Tibial artery (tissue), 4 donors: ENCODE measurements at places on chromosomes 12 and 14.

GRCh38 chr12:123363740-123364531 lies 711 bp downstream of the SBNO1 start:
- H3K36me3 ChIP-seq: no peaks in the 10 kb centered on the region
- H3K27me3 ChIP-seq: no peaks in the 10 kb centered on the region
- peak; percentile 69 for DNase-seq
- peaks cover 6% of the 10 kb centered on the region for H3K4me1 ChIP-seq
- peak overlapping the region; percentile 94 for H3K4me3 ChIP-seq

GRCh38 chr14:76773956-76774820 lies 12.9 kb downstream of the VASH1 start:
- peaks cover 41% of the 10 kb centered on the region for H3K4me1 ChIP-seq
- peaks cover 10% of the 10 kb centered on the region for H3K36me3 ChIP-seq
- H3K27me3 ChIP-seq: no peaks in the 10 kb centered on the region

- no peaks in the 10 kb centered on the region for H3K36me3 ChIP-seq
- DNase-seq: no peak
- no peak overlapping the region for H3K27ac ChIP-seq
- no peaks in the 10 kb centered on the region for H3K27me3 ChIP-seq
- H3K4me3 ChIP-seq: no peak overlapping the region
Measured at GRCh38 chr12:60209933-60210332, 614.1 kb downstream of the SLC16A7 start.

- H3K4me1 ChIP-seq: no peaks in the 10 kb centered on the region
- H3K27ac ChIP-seq: no peak overlapping the region
- no peak for DNase-seq
- H3K36me3 ChIP-seq: no peaks in the 10 kb centered on the region
- no peaks in the 10 kb centered on the region for H3K27me3 ChIP-seq
- no peak overlapping the region for H3K4me3 ChIP-seq
Measured at GRCh38 chr12:39626033-39626814, 6.6 kb upstream of the ABCD2 start.

- peak overlapping the region; percentile 93 for H3K27ac ChIP-seq
- H3K27me3 ChIP-seq: no peaks in the 10 kb centered on the region
- H3K4me1 ChIP-seq: peaks cover 62% of the 10 kb centered on the region
Measured at GRCh38 chr12:4272424-4273272, 914 bp upstream of the CCND2 start.

DNA sequence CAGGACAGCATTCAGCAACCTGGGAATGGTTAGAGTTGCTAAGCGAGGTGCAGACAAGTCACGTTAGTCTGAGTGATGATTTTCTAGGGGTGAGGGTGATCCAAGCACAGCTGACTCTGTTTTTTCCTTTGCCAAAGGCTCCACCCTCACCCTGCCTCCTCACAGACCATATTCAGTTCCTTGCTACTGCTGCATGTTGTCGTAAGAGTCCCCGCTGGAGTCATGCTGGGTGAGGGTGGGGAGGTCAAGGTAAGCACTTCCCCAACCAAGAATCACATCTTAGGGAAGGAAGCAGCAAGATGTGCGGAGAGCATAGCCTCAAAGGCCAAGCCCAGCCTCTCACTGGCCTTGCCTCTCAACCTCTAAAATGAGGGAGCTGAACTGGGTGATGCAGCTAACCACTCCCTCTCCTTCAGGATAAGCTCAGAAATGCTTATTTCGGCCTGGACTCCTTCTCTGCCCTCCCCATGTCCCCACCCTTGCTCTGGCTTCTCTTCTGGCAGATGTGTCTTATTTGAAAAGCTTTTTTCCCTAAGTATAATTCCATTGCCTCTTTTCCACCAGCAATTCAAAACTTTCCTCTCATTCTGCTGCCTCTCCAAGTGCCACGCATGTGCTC lies 66.9 kb upstream of the ACTN1 start:
- H3K36me3 ChIP-seq: no peaks in the 10 kb centered on the region
- peaks cover 100% of the 10 kb centered on the region for H3K4me1 ChIP-seq
- no peak for DNase-seq
- H3K4me3 ChIP-seq: no peak overlapping the region

GRCh38 chr12:88763536-88764100 lies 183.3 kb upstream of the KITLG start:
- H3K4me1 ChIP-seq: no peaks in the 10 kb centered on the region
- H3K27ac ChIP-seq: no peak overlapping the region
- H3K36me3 ChIP-seq: no peaks in the 10 kb centered on the region

DNA sequence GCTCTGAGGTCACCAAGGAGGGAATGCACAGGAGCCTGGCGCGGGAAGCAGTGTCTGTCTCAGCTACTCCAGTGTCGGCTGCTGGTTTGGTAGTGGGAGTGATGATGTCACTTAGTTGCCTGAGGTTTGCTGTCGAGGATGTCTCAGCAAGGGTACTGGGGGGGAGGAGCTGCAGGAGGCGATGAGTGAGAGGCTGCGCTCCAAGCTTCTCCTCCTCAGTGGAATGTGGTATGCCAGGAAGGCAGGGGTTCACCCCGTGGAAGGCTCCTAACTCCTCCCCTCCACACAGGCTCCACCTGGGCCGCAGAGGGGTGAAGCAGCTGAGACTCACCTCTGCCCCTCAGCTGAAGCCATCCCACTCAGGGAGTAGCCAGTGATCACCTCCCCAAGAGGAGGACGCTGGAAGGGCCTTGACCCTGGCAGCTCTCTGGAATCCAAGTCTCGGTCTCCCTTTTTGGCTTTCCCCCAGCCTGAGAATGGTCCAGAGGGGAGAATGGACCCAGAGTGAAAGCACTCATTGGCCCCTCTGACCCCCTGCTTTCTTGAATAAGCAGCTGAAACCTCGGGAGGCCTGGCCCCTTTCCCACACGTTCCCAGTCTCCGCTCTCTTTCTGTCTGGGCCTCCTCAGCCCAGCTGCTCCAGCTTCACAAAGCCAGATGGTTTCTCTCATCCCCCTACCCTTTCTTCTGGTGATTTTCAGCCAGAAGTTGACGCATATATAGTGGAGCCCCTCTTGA lies 178.9 kb upstream of the FKBP4 start:
- peaks cover 33% of the 10 kb centered on the region for H3K36me3 ChIP-seq
- no peak for DNase-seq
- no peak overlapping the region for H3K4me3 ChIP-seq
- H3K27ac ChIP-seq: peak overlapping the region; percentile 26
- H3K27me3 ChIP-seq: no peaks in the 10 kb centered on the region

- no peak for DNase-seq
- no peak overlapping the region for H3K4me3 ChIP-seq
- H3K4me1 ChIP-seq: no peaks in the 10 kb centered on the region
- no peaks in the 10 kb centered on the region for H3K36me3 ChIP-seq
Measured at GRCh38 chr12:70664465-70664881, 27.2 kb upstream of the PTPRB start.

GRCh38 chr12:116331876-116332275 lies 54.4 kb upstream of the MED13L start:
- no peak overlapping the region for H3K4me3 ChIP-seq
- no peaks in the 10 kb centered on the region for H3K27me3 ChIP-seq
- H3K27ac ChIP-seq: no peak overlapping the region

DNA sequence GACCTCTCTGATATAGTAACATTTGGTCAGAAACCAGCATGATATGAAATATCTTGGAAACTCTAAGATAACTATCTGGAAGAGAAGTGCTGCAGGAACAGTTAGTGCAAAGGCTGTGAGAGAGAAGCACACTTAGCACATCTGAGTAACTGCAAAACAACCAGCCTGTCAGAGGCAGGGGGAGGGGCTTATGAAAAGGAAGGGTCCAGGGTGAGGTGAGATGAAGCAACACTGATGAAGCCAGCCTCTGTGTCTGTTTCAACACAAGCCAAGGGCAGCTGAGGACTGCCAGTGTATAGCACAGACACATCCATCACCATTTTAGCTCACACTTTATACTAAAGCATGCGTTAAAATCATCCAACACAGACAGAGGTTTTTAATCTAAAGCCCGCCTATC lies 37.4 kb upstream of the OVCH1 start:
- no peak overlapping the region for H3K27ac ChIP-seq
- no peak overlapping the region for H3K4me3 ChIP-seq
- no peak for DNase-seq
- H3K36me3 ChIP-seq: peaks cover 9% of the 10 kb centered on the region
- no peaks in the 10 kb centered on the region for H3K4me1 ChIP-seq

GRCh38 chr12:42326541-42327226 lies 717 bp downstream of the PPHLN1 start:
- H3K27ac ChIP-seq: peak overlapping the region; percentile 90
- no peak for DNase-seq
- peaks cover 13% of the 10 kb centered on the region for H3K4me1 ChIP-seq
